Colonic mucosa (tissue), 4 donors: ENCODE measurements at places on chromosomes 7 and 10. TPM values are rescaled to one million over a fixed set of nuclear protein-coding genes. Genes with fewer than 3 reads are reported as not detected.

Gene SEMA3D
- total RNA-seq, result 0.86 TPM

Gene ATP6V0E2
- total RNA-seq, result 22.7 TPM

DNA sequence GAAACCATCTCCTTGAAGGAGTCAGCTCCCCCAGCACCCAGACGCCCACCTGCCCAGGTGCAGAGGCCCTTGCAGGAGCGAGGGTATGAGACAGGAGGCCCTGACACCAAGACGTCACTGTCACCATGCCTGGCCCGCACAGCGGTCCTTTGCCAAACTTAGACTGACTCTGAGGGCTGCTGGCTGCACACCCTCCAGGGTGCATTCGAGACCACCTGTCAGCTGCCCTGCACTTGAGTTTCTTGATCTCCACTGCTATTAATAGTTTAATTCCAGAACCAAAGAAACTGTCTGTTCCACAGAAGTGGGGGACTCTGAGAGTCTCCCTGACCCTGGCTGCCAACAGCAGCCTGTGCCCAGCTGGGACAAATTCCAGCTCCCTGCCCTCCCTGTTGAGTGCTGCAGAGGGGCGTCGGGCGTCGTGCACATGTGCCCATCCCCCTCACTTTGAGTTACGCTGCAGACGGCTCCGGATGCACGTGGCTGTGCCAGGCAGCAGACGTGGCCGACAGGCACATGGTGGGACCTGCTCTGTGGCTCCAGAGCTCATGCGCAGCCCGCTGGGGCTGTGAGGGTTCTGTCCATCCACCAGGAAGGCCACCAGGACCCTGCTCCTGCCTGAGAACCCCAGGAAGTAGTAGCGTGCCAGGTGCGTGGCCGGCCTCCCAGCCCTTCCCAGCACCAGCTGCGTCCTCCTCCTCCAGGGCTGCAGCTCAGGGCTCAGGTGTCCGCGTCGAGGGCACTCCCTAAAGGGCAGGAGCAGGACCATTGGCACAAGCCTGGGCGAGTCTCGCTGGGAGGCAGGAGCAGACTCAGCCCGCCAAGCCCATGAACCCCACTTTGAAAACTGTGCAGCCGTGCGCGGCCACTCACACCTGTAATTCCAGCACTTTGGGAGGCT, 24.8 kb downstream of the ELFN1 start:
- H3K4me1 ChIP-seq, result no peaks in the 10 kb centered on the region
- no peaks in the 10 kb centered on the region for H3K36me3 ChIP-seq
- no peak overlapping the region for H3K27ac ChIP-seq
- no peak overlapping the region for H3K4me3 ChIP-seq

DNA sequence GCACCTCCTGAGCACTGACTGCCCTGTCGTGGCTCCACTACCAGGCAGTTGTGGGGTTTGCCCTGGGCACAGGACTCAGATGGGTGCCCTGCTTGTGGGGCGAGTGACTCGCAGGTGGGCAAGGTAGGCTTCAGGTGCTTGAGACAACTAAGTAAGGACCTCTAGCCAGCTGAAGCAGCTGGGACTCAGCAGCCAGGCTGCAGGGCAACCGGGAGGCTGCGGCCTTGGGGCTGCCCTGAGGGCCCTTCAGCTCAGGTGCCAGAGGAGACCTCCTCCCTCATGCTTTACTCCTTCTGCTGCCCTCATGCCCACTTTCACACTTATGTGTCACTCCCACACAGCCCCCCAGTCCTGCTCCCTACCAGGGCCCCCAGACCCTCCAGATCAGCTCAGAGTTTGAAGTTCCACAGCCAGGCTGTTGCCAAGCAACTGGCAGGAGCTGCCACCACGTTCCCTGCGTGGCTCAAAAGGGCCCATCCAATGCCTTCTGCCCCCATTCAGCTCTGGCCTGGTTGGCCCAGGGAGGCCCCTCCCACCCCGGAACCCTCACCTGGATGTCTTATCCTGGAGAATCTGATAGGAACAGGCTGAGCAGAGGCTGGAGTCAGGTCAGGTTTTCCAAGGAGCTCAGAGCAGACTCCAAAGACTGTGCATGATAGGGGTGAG, 10.0 kb downstream of the TLX1 start:
- H3K4me3 ChIP-seq, result no peak overlapping the region
- peaks cover 95% of the 10 kb centered on the region for H3K27me3 ChIP-seq
- no peaks in the 10 kb centered on the region for H3K4me1 ChIP-seq
- no peaks in the 10 kb centered on the region for H3K36me3 ChIP-seq
- no peak for DNase-seq

Gene XRCC2
- 7.3 TPM for total RNA-seq

Gene STAM
- total RNA-seq, result 16.5 TPM

DNA sequence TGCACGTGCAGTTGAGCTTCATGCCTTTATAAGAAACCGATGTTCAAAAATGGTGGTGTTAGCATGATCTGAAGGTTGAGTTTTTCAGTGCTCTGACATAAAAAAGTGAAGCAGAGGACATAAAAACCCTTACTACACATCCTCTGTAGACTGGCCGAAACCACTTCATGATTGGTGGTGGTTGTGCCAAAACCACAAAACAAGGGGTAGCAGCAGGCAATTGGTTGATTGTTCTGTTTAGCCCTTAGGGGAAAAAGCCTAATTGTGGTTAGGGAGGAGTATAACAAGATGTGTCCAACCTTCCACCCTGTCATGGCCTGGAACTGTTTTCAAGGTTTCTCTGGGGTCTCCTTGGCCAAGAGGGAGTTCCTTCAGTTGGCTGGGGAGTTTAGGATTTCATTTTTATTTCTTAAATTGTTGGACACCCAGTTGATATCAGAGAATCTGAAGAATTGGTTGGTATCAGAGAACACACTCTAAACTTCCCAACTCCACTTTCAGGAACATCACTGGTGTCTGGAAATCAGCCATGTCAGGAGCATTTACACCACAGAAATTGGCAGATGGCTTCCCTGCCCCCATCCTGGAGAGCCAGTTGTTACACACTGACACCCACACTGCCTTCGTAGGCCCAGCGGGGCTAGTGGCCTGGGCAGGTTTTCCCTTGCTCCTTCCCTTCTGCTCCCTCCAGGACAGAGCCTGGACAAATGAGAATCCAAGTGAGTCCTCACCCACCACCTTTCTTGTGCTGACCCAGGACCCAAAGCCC, 18.8 kb downstream of the MRPS24 start:
- H3K36me3 ChIP-seq, result no peaks in the 10 kb centered on the region
- DNase-seq, result no peak
- H3K4me1 ChIP-seq, result no peaks in the 10 kb centered on the region

GRCh38 chr10:110274647-110275046, 30.1 kb downstream of the SMNDC1 start:
- DNase-seq, result no peak
- H3K36me3 ChIP-seq, result no peaks in the 10 kb centered on the region
- H3K4me1 ChIP-seq, result peaks cover 8% of the 10 kb centered on the region
- no peaks in the 10 kb centered on the region for H3K27me3 ChIP-seq
- no peak overlapping the region for H3K4me3 ChIP-seq

Gene TMEM72
- total RNA-seq, result 17.6 TPM

DNA sequence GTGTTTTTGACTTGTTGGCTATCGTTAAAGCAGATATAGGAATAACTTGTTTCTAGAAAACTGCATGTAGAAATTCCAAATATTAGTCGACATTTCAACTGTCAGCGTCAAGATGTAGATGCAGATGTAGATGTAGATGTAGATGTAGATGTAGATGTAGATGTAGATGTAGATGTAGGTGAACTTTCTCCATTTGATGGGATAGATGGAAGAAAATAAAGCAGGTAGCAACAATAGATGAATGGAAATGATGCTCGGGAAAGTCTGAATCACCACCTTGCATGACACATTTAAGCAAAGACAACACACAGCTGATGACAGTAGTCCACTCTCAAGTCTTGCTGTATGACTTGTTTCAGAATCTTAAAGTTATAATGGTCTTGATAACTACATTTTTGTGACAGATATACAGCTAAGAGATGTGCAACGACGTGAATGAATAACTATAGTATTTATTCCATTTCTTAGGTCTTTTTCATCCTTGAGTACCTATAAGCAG, 53.5 kb downstream of the SND1 start:
- H3K27ac ChIP-seq, result no peak overlapping the region
- no peak for DNase-seq
- no peaks in the 10 kb centered on the region for H3K27me3 ChIP-seq
- no peak overlapping the region for H3K4me3 ChIP-seq
